Activated CD4-positive, alpha-beta T cell treated with anti-CD3 and anti-CD28 coated beads, Interleukin-2, amount 50 U/mL, for 24 hours (primary cell): ENCODE measurements at places on chromosomes 4 and X.

GRCh38 chr4:164383058-164383357 lies 370.9 kb upstream of the SMIM31 start:
- no peak for DNase-seq

- DNase-seq: no peak
Observed at GRCh38 chr4:38162240-38162784, 202.1 kb downstream of the PTTG2 start.

DNA sequence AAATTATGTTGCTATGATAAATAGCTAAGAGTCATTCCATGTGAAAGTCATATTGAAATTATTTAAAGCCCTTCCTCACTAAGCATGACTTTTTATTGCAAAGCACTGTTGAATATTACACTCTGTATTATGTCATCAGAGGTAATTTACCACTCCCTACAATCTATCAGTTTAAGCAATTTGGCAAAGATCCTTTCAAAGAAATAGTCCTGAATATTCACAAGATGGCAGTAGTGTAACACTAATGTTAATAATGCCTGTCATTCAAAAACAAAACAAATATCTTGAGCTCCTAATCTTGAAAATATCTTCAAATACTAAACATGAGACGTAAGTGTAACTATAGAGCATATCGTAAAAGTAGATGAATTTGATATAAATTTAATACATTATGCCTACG lies 208.6 kb upstream of the TECRL start:
- DNase-seq: no peak

DNA sequence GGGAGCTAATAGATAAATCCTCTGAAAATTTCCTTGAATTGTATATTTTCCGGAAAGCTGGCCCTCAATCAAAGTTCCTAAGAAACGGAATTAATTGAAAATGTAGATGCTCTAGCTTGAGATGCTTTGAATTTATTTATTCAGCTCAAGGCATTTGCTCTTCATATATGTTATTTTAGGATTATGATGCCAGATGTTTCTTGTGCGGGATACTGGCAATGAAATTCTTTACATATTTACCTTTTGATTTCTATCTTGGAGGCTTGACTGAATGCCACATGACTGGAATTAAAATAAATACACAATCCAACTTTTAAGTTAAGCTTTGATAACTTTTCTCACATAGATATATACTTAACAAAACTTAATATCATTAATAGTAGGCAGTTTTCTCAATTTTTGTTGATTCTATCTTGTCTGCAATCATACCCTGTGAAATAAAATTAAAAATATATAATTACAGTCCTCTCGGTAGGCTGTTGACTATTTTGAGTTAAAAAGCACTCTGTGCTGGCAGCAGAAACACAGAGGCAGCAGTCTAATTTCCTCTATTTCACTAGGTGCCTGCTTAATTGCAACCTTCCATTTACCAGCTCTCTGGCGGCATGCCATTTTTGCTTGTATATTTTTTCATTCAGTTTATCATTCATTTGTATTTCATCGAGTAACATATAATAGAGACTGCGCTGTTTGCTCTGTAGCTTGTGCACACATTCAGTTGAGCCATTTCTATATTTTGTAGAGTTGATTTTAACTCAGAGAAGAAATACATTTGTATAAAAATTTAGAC lies 991.5 kb downstream of the ADGRL3 start:
- no peak for DNase-seq

DNA sequence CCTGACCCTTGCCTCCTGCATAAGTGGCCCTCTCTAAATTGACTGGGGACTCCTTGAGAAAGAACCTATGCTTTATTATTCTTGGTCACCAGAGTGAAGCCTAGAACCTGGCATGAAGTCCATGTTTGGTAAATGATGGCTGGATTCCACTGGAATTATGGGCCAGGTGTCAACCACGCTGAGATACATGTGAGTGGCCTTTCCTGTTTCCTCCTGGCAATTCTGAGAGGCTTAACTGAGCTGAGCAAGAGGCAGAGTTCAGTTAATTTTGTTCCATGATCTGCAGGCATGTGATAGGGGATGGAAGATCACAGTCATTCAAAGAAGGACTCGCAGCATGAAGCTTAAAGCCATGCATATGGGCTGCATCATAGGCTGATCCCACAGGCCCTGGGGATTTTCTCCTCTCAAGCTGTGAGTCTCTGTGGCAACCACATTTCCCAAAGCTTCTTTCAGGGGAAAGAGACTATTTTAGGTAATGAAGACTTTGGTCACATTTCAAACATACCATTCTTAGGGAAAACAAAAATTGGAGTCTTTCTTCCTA lies 69.4 kb upstream of the CLNK start:
- DNase-seq: no peak

DNA sequence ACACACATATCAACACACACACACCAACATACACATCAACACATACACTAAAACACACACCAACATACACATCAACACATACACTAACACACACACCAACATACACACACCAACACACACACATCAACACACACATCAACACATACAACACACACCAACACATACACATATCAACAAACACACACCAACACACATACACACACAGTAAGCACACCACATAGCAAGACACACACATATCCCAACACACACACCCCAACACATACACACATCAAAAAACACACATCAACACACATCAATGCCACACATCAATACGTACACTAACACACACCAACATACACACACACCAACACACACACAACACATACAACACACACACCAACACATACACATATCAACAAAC lies 40.9 kb upstream of the MAN2B2 start:
- DNase-seq: no peak

DNA sequence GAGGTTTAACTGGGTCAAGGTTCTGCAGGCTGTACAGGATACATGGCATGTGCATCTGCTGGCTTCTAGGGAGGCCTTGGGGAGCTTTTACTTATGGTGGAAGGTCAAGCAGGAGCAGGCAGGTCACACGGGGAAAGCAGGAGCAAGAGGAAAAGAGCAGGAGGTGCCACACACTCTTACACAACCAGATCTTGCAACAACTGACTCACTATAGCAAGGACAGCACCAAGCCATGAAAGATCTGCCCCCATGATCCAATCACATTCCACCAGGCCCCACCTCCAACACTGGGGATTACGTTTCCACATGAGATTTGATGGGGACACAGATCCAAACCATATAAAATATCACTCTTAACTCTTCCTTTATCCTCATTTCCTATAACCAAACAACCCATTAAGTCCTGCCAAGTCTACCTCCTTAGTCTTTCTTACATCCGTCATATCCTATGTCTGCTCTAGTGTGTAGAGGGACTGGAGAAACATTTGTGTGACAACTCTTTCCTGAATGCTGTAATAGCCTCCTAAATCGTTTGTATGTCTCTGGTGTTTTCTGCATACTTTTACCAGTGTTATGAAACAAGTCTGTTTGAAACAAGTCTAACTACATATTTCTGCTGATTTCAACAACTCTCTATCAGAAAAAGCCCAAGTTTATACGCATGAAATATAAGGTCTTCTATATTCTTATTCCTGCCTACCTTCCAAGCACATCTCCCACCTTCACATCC lies 8.3 kb upstream of the RAP2C start:
- no peak for DNase-seq

DNA sequence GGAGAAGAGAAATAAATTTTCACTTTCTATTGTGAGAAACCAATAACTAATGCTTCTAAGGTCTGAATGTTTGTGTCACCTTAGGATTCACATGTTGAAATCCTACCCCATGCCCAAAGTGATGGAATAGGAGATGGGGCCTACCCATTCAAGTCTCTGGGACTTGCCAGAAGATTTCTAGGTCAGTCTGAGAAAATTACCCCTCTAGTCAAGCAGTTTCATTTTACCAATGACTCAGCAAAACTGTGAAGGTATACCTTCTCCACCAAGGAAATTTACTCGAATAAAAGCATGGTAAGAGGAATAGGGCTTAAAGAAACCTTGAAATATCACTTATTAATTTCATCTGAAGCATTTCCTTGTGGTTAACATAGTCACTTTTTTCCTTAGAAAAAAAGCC lies 23.5 kb upstream of the PAPSS1 start:
- DNase-seq: no peak

DNA sequence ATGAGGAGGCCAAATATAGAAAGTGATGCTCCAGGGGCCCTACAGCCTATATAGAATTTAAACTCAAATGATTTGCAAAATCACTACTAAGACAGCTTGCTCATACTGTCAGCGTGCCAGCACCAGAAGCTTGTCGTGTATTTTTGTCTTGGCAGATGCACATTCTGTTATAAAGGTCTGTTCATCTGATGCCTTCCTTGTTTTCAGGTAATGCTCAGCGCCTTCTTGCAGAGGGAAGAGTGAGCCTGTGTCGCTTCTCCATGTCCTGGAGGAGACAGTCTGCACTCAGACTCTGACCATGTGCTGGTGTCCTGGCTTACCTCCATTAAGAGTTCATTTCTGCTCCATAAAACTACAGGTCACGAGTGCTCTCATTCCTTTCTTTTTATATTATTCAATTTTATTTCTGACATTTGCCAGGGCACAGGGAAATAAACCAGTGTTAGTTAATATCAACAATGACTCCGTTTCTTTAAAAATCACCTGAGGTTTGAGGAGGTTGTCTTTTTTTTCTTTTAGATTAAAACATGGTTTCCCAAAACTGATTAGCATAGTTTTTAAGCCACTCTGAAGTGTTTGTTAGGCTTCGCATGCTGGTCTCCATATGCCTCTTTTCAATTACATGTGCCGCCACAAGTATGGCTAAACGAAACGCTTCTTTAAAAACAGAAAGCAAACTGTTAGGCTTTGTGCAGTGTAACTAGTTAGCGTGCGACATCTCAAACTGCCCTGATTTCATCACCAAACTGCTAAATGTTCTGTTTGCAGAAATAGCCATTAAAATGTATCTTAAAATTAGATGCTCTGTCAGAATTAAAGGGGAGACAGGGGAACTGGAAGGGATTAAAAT lies 215.2 kb upstream of the GK2 start:
- DNase-seq: no peak

DNA sequence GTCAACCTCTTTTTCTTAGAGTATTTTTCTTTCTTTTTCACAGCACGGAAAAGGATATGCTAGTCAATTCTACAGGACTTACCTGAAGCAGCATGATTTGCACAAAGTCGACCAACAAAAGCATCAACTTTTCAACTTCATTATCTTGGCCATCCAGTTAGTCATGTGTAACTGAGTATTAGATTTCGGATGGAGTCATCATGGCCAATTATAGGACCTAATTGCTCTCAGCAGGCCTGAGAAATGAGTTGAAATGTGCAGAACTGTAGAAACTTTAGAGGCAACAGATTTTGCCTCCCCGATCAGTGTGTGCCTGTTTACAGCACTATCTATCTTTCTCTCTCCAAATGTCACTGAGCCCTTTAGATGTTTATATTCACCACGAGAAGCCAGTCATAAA lies 41.0 kb downstream of the PCDH10 start:
- no peak for DNase-seq

- no peak for DNase-seq
Observed at GRCh38 chr4:157803421-157803820, 369.4 kb downstream of the GASK1B start.

DNA sequence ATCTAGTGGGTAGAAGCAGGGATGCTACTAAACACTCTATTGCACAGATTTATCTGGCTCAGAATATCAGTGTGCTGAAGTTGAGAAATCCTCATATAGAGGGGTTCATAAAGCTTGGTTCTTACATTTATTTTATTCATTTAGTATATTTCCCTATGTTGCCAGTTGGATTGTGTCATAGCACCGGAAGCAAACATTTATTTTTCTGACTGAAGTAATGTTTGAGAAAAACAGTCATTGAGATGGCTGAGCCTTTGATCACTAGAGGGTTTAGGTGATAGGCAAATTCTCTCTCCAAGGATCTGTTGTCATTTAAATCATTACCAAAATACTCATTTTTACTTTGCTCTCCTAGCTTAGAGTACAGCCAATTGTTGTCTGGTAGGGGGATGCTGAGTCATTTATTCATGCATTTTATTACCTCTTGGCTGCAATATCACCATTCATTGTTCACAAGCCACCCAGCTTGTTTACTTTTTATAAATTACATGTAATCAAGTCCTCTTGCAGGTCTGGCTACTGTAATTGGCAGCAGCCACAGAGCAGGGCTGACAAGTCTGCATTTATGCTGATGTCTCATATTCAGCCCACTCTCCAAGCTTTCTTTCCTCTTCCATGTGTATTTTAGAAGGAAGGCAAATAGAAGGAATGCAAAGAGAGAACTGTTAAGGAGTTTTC lies 15.2 kb downstream of the GAB1 start:
- DNase-seq: no peak

DNA sequence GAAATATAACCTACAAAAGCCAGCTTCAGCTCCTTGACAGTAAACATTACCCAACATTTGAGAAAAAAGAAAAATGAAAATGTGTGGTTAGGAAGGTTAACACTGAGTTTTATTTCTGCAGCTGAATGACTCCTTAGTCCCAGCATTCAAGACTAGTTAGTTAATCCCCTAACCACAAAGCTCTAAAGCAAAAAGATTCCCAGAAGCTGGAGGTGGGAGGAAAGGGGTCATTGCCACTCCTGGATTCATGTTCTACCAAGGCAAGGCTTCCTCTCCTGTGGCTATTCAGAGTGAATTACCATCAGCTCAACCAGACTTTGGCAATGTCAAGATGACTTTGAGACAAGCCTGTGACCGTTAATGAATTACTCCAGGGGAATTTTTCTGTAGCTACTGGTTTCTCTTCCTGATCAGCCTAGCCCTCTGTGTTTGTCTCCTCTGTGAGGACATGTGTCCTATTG lies 63.6 kb downstream of the HADH start:
- DNase-seq: no peak

- DNase-seq: no peak
Observed at GRCh38 chr4:36337665-36338185, 56.3 kb downstream of the DTHD1 start.

- DNase-seq: no peak
Observed at GRCh38 chrX:64894454-64895038, 81.7 kb downstream of the ZC4H2 start.

- no peak for DNase-seq
Observed at GRCh38 chr4:41144040-41144379, 70.3 kb downstream of the APBB2 start.

DNA sequence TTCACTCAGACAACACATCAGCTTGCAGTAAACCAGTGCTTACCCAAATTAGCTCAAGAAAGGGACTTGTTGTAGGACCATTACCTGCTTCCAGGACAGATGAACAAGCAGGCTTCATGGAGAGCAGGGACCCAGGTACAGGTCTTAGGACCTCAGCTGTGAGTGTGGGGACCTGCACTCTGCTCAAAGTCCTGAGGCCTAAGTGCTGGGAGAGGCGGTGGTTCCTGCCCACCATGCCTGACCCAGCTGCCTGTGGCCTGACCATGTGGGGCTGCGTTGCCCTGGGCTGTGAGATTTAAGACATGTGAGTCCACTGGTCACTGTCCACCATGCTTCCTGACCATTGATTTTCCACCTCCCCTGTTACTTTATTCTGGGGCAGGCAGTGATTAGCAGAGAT lies 140.2 kb downstream of the DCLK2 start:
- DNase-seq: no peak

DNA sequence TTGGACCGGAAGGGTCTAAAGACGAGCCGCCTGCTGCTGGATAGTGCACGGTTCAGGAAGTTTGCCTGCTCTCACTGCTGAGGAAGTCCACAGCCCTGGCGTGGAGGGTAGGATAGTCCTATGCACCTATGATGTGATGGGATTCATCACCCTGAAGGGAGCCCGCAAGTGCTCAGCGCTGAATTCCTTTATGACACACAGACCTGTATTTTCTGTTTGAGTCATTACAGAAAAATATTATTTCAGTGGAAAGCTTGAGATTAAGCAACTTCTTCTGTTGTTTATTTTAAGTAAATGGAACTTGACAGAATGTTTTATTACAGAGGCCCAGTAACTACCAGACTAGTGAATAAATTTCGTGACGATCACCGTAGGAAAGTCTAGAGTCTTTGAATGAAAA lies 123.2 kb downstream of the TRIML1 start:
- DNase-seq: no peak
